Fibroblast of skin of left biceps (primary cell): ENCODE measurements at places on chromosomes 5 and 9.

DNA sequence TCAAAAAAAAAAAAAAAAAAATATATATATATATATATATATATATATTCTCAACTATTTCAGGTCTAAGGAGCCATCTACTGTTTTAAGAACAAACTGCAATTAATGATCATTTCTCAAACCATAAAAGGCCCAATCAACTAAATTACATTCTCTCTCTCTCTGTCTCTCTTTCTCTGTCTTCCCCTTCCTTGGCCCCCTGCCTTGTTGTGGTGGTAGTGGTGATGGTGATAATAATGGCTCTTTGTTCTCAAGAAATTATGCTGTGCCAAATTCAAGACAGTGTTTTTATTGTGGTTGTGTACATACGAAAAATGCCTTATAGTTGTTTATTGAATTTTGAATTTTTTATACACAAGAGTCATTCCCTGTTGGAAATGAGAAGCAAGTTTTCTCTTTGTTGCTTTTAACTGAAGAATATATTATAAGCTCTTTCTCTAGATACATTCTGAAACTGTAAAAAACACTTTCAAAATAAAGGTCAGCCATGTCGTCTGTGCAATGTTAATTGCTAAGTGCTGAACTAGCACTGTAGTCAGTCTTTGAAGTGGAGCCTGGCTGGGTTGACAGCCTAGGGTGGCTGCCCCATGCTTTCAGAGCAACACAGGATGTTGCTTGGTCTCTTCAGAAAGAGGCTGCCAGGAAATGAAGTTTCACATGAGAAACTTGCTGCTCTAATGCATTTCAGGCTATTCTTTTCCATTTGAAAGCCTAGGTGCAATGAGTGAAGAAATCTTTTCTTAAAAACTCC lies 96.0 kb downstream of the HINT1 start:
- DNase-seq: no peak

DNA sequence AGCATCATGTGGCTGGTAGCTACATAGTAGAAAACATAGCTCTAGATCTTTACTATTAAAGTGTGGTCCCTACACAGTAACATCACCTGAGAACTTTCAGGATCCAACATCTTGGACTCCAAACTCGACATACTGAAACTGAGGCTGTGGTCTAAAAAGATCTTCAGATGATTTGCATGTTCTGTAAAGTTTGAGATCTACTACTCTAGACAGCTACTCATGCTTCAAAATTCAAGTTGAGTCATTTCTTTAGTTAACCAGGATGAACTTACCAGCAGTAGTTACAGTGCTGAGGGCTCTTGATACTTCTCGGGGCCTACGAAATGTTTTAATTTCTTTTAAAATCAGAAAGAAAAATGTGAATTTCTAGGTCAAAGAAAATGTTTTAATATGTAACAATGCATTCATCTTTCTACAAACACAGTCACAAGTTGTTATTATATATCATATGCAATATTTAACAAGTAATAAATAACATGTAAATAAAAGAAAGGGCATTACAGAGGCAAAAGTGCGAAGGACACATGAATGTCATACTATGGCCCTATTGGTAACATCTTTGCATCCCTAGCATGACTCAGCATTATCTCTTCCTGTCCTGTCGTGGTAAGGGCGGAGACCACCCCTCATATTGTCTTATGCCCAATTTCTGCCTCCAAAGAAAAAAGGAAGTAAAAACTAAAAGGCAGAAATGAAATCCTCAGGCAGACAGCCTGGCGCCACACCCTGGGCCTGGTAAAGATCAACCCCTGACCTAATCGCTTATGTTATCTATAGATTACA lies 563.9 kb upstream of the TLE4 start:
- no peak for DNase-seq

DNA sequence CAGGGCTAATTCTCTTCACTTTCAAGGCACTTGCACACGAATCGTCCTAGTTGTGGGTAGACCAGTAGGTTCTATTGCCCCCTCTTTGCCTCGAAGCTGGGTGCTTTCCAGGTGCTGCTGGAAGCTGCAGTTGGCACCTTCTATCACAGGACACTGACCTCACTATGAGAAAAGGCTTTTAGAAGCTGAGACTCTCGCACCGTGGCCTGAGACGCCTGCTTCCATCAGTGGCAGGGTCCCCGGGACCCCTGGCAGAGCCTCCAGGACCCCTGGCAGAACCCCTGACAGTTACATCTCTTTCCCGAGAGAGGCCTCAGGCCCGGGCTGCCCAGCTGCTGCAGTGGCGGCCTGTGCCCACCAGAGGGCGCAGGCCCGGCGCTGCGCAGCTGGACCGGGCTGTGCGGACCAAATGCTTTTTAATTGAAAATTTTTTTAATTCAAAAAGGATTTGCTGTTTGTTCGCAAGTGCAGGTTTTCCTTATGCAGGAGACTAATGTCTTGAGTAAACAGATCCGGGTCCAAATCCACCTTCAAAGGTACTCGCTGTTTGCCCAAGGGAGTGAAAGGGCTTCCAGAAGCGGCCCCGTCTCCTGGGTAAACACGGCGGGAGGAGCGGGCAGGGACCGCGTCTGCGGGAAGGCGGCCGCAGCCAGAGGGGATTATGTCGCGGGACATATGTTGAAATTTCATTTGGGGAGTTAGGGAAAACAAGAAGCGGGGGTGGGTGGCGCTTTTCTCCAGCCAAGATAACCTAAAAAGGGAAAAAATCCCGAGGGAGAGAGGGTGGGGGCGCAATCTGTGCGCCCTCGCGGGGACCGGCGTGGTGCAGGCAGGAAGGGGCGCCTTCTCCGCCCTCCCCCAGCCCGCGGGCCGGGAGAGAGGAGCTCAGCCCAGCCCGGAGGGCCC lies 114.5 kb upstream of the LMX1B start:
- DNase-seq: no peak

DNA sequence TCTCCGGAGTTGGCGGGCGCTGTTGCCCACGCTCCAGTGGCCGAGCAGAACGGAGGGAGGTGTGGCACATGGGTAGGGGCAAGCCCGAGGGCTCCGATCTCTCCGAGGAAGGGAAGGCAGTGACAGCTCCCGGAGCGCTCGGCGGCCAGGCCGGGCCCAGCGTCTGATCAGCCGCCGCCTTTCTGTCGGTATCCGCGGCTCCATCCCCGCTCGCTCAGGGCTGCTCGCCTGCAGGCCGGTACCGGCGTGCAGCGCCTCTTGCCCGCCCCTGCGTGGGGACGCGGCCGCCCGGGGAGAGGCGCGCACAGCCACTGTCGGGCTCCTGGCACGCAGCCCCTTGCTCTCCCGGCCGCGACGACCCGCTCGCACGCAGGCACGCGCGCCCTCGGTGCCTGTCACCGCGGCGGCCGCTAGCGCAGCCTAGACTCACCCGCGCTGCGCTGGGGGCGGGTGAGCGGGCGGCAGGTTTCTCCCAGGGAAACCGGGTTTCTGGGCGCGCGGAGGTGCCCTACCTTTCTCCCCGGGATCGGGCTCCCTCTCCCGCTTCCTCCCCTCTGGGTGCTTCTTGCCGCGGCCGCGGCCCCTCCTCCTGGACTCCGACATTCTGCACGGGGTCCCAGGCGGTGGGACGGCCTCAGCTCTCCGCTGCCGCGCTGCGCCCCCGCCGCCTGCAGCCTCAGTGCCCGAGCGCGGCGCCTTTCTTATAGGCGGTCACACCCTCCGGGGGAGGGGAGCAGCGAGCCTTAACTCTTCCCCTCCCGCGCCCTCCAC lies 108.4 kb downstream of the PSD2 start:
- DNase-seq: no peak

- no peak for DNase-seq
Observed at GRCh38 chr5:107673039-107673367, 2.3 kb upstream of the EFNA5 start.
